Hepatocyte (in vitro differentiated cells): ENCODE measurements at places on chromosomes 16 and 17. TPM values are rescaled to one million over a fixed set of nuclear protein-coding genes. Genes with fewer than 3 reads are reported as not detected.

DNA sequence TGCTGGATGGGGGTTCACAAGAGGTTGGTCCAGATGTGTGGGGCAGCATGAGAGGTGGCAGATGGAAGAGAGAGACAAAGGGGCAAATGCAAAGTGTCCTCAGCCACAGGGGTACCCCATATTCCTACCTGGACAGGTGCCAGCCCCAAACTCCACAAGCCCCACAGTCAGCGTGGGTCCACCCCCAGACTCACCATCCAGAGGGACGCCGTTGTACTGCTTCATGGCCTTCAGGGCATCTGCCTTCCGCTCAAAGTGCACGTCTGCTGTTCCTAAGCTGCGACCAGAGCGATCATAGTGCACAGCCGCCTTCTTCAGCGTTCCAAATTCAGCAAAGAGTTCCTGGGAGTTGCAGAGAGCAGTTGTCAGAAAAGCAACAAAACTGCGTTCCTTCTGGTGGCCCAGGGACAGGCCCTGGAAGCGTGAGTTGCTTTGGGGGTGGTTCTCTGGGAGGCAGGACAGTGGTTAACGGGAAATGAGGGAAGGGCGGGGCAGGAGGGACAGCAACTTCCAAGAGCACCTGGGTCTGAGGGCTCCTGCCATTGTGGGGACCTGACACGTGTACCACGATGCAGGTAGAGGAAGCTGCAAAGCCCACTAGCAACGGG, 2.3 kb downstream of the ALYREF start:
- peak; percentile 4 for DNase-seq

- no peak for DNase-seq
Observed at GRCh38 chr16:84897911-84898377, 78.2 kb downstream of the CRISPLD2 start.

DNA sequence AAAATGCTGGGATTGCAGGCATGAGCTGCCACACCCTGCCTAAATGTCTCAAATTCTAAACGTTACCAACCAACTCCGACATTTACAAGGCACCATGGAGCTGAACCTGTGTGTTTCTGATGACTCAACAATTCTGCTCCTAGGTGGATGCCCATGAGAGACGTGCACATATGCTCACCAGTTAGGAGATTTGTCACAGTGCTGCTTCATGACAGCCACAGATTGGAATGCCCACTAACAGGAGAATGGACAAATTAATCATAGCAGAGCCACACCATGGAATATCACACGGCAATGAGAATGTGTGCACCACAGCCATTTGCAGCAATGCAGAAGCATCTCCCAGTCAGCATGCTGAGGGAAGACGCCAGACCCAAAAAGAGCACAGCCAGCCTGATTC, 8.0 kb upstream of the KCNG4 start:
- DNase-seq: no peak

The ACE gene
- total RNA-seq: 4.2 and 8.0 TPM in 2 replicates

The EVPLL gene
- total RNA-seq: not detected in 2 replicates

DNA sequence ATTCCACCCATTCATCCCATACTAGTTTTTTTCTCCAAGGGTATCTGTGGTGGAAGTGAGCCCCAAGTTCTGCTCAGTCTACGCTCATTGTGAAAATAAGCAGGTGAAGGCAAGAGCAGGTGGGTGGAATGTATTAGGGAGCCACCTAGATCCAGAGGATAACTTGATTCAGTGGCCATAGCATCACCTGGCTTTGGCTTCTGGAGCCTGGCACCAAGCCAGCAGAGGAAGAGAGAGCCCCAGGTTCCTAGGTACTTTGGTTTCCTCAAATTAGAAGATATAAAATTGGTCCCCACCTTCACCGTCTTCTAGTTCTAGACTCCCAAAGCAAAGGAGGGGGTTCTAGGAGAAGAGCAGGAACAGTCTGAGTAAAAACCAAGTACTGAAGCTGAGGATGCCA, 4.1 kb downstream of the FXR2 start:
- no peak for DNase-seq

The SPNS3 gene
- total RNA-seq: 0.17 and 0.20 TPM in 2 replicates

- no peak for DNase-seq
Observed at GRCh38 chr17:45101546-45101882, 30.8 kb downstream of the PLCD3 start.

DNA sequence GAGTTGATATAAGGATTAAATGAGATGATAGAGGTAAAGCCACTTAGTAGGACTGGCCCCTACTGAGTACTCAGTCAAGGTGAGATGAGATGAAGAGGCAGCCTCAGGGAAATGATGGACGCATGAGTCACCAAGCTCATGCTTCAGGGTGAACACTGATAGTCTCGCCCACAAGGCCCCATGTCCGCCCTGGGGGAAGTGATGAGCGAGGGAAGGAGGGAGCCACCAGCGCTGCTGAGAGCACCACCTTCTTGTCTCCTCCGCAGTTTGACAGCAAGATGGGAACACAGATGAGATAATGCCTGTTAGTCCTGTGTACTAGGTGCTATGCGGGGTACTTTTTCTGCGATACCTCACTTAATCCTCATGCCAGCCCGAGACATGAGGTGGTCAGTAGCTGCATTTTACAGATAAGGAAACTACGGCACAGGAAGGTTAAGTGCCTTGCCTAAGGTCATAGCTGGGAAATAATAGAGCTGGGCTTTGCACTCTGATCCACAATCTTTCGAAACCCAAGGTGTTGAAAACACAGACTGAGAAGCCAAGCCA, 383.0 kb downstream of the CPPED1 start:
- no peak for DNase-seq

The KLHL10 gene
- total RNA-seq: 0.43 TPM in 1 of 2 replicates, not detected in the other

The QRICH2 gene
- 2.8 and 3.6 TPM in 2 replicates for total RNA-seq

The ADORA2B gene
- 9.2 and 11.4 TPM in 2 replicates for total RNA-seq
